ENCODE measurements at places on chromosomes 6 and 20. TPM values are rescaled to one million over a fixed set of nuclear protein-coding genes. Genes with fewer than 3 reads are reported as not detected.

DNA sequence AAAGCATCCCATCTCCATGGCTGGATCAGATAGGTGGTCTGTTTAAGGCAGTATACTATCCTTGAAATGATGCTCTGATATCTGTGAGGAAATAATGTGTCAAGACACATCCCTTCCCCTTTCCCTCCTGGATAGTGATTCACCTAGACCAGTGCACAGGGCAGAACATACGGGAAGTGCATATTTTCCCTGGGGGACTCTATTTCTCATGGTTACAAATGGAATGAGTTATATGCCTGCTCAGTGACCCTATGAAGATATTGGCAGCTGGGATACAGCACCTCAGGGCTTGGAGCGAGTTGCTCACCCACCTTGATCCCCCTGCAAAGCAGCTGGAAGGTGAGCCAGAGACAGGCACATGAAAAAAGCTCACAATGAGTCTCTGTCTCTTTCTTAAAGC, 67.5 kb upstream of the PRL start:
- peak; percentile 42 for DNase-seq

GRCh38 chr6:111973927-111974639, 79.8 kb upstream of the CCN6 start:
- no peak for DNase-seq

DNA sequence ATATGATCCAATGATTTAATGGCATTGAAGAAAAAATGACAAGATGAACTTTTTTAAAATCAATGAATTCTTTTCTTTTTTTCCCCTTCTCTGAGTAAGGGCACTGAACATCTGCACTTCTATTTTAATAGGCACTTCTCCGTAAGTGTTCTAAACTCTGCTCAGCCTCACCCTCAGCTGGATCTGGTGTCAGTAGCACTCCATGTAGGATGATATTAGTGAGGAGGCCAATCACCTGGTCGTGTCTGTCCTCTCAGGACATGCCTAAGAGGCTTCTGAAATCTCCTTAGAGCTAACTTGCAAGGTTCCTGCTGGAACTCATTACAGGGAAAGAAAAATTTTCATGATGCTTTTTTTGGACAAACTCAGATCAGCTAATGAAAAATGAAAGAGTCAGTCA, 148.6 kb upstream of the MLIP start:
- DNase-seq, result no peak

POPDC3 gene
- total RNA-seq, result 0.87 TPM

DNA sequence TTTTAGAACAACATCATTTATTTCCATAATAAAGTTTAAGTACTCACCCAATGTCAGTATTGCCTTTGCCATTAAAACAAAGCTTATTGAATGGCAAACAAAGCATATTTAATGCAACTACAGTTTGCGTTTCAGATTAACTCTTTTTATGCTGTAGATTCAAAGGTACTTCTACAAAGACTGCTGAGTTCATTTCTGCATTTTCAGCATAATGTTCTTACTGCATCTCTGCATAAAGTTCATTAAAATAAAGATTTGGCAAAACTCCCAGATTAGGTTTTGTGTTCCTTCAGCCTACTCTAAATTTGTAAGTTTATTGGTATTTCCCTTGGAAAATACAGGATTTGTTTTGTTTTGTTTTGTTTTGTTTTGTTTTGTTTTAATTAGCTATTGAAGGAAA, 359.4 kb downstream of the ADGRB3 start:
- DNase-seq, result no peak

- DNase-seq, result peak; percentile 58
These were observed 38.3 kb upstream of the HMGCLL1 start for GRCh38 chr6:55617272-55617671.

SOBP gene
- total RNA-seq, result 0.20 TPM

GRCh38 chr6:159969204-159969912, 476 bp downstream of the IGF2R start:
- peak; percentile 39 for DNase-seq

ID4 gene
- total RNA-seq, result 0.60 TPM

ZNF217 gene
- 9.7 TPM for total RNA-seq

GRCh38 chr6:16783509-16783908, 22.2 kb upstream of the ATXN1 start:
- DNase-seq, result no peak

GRCh38 chr6:81666481-81666880, 86.0 kb downstream of the TENT5A start:
- DNase-seq, result no peak

DNA sequence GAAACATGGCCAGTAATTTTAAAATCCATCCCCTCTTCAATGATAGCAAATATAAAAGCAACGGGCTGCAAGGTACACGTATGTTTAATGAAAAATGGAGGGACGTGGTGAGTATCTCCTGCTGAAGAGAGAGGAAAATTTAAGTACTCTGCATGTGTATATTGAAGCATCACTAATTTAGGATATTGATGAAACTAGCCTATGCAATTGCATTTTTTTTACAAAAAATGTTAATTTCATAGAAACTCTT, 362 bp upstream of the TMX4 start:
- no peak for DNase-seq

GRCh38 chr6:4728926-4729325, 47.3 kb upstream of the CDYL start:
- DNase-seq, result no peak

DNA sequence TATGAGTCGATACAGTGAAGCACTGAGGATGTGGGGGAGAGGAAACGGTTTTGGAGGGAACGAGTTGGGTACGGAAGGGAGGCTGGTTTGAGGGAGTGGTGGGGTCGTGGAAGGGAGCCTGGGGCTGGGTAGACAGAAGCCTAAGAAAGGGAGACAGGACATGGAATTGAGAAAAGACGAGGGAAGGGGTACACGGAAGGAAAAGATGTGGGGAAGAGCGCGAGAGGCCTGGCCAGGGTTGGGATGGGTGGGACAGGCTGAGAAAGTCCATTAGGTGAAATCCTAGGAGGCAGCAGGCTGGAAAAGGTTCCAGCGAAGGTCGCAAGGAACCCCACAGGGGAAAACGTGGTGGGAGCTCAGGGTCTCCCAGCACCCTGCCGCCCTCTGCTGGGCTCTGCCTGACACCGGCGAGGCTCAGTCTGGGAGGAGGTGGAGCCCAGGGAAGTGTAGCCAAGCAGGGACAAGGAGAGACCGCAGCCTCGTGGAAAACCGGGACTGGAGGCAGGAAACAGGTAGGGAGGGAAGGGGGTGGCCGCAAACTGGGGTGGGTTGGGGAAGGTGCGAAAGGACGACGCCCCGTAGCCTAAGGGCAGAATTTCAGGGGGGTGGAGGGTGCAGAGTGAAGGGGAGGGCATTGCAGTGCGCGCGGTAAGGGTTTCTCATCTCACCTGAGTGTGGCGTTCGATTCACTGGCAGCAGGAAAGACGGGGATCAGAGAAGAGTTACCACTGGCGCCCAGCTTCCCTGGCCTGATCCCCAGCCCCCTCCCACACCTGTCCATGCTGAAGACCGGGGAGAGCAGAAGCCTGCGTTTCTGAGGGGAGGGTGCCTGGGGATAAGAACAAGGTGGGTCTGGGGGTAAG, 4.3 kb downstream of the GABBR1 start:
- peak; percentile 84 for DNase-seq

TCF15 gene
- 0.87 TPM for total RNA-seq

KIF25 gene
- under 0.01 TPM for total RNA-seq

DNA sequence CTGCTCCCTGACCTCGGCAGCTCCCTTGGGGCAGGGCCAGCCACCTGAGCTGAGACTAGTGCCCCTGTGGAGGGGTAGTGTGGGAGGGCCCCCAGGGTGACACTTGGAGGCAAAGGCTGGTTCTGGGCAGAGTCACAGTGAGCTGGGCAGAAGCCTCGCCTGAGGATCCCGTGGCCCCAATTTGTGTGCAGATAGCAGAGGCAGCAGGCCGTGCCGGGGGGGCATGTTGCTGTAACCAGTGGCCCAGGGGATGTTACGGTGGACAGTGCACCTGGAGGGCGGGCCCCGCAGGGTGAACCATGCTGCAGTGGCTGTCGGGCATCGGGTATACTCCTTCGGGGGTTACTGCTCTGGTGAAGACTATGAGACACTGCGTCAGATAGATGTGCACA, 2.9 kb downstream of the KLHDC3 start:
- DNase-seq, result no peak

STMND1 gene
- not detected for total RNA-seq

OLIG3 gene
- total RNA-seq, result not detected

DNA sequence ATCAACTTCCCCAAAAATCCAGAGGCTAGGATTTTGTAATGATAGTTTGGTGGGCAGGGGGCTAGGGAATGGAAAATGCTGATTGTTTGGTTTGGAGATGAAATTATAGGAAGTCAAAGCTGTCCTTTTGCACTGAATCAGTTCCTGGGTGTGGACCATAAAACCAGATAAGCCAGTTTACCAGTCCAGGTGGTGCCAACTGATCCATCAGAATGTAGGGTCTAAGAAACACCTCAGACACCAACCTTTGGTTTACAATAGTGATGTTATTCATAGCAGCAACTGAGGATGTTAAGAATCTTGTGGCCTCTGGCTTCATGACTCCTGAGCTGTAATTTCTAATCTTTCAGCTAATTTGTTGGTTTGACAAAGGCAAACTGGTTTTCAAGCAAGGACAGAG, 496.6 kb upstream of the EPHA7 start:
- no peak for DNase-seq

MATN4 gene
- not detected for total RNA-seq

RIPOR3 gene
- 0.20 TPM for total RNA-seq

DEK gene
- total RNA-seq, result 84.5 TPM

GLP1R gene
- not detected for total RNA-seq

TNXB gene
- 4.2 TPM for total RNA-seq

PNLDC1 gene
- not detected for total RNA-seq

GRCh38 chr6:26156850-26157250, 69.6 kb downstream of the HFE start:
- DNase-seq, result peak; percentile 45

DNA sequence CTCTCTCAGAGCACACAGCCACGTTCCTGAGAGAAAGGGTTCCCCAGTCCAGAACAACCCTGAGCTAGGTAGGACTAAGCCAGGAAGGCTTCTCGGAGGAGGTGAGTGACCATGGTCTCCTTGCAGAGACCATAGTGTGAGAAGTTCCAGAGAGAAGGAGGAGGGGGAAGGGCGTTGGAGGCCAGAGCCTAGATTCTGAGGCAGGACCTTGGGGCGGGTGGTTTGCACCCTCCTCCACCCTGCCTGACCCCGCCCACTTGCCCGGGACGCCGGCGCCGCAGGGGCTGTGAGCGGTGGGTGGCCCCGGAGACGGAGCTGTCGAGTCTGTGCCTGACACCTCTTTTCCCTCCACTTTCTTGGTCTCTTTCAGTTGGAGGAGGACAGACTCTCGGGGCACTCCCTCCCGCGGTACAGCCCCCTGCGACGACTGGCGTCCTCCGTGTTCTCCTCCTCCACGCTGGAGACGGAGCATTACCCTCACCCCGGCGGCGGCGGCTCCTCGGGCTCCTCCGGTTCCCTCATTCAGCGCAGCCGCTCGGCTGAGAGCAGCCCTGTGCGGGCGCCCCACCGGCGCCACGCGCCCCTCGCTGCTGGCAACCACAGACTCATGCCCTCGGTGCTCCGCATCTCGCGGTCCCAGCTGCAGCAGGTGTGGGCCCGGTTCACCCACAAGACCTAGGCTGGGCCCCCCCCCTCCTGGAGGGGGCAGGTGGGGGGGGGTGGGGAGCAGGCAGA, 26.2 kb downstream of the TTBK1 start:
- DNase-seq, result no peak

DNA sequence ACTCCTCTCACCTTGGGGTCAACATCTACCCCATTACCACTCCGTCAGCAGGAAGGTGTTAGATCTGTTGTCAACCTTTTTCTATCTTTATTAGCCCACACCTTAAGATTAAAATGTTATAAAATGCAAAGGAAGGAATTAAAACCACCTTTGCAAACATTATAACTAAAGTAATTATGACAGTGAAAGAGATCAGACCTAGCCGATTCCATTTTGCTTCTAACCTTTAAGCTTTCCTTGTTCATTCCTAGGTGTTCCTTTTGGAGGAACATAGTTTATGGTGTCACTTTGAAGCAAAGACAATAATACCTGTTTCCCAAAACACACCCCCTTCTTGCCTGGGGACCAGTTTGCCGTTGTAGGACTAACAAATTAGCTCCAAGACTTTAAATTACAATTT, 1223.0 kb upstream of the ADGRB3 start:
- no peak for DNase-seq

- no peak for DNase-seq
These were observed 44.5 kb downstream of the QKI start for GRCh38 chr6:163459007-163459406.

DNA sequence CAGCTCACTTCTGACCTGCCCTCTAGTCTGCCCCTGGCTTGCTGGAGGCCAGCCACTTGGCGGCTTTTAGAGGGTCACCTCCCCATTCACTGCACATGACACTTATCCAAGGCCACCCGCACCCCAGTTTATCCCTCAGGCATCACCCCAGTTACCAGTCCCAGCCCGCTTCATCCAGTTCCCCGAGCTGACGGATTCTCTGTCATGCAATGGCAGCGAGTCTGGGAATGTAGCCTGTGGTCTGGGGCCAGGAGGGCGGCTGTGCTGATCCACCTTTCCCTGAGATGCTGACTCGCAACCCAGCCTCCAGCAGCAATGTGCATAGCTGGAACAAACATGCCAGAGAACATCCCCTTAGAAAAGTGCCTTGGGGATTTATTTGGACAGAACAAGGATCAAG, 25.8 kb downstream of the SYNDIG1 start:
- DNase-seq, result no peak

DNA sequence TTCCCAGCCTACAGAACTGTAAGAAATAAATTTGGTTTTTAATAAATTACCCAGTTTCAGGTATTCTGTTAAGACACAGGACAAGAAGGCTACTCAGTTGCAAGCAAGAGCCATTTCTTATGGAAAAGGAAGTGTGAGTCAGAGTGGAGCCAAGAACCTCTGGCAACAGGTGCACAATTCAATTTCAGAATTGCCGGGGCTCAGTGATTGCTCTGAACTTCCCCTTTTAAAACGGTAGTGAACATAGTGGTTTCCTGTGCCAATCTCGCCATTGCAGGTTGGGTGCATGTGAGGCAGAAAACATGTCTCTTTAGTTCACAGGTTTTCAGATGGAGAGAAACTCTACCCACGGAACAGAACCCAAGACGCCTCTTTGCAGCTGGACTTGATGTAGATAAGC, 16.4 kb downstream of the PIGT start:
- peak; percentile 49 for DNase-seq

DNA sequence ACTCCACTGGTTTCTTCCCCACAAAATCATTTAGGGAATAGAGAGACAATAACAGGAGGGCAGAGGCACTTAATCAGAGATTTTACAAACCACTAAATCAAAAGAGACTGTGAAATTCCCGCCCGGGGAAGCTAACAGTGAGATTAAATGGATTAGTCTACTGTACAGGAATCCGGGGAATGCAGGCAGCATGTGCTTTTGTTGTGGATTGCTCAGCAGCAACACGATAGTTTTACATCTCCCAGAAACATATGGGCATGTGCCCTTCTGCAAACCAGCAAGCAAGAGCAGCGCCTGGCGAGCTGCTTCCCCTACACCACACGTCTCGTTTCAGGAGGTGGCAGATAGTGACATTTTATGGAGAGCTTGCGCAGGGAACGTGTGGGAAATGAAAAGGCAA, 382.3 kb downstream of the CD83 start:
- DNase-seq, result no peak

KCNK17 gene
- total RNA-seq, result not detected

GABRR2 gene
- 0.40 TPM for total RNA-seq

Data from lung microvascular endothelial cell (primary cell).